Peyer's patch (tissue), 4 donors: ENCODE measurements at places on chromosomes 12 and 14.
A peak's percentile ranks its signal among the peaks of the same experiment; 100 is the strongest.

DNA sequence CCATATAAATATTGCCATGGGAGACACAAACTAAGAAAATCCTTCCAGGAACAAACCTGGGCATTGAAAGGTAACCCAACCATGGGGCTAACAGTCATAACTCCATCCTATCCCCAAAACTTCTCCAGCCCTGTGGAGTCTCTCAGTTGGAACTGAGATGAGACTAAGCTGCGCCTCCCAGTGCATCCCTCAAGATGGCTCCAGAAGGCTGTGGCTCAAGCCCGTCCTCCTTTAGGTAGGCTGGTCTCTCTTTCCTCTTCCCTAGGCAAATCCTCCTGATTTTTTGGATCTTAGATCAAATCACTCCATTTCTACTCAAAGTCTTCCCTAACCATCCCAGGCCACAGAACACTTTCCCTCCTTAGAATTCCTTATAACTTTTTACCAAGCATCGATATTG is 364.3 kb upstream of the CCDC196 start:
- no peak for DNase-seq

GRCh38 chr14:33475623-33476022 is 475.3 kb downstream of the EGLN3 start:
- DNase-seq: peak; percentile 57

DNA sequence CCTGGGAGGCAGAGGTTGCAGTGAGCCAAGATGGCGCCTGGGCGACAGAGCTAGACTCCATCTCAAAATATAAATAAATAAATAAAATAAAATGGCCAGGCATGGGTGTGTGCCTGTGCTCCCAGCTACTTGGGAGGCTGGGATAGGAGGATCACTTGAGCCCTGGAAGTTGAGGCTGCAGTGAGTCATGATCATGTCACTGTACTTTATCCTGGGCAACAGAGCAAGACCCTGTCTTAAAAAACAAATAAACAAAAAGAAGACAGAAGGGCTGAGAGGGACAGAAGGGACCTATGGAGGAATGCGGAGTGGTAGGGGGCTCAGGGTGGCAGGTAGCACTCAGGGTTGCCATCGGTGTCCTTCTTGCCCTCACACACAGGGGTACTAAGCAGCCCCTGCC is 40.8 kb downstream of the PRPF40B start:
- no peak for DNase-seq

GRCh38 chr12:1217191-1217949 is 226.3 kb downstream of the ERC1 start:
- DNase-seq: no peak

DNA sequence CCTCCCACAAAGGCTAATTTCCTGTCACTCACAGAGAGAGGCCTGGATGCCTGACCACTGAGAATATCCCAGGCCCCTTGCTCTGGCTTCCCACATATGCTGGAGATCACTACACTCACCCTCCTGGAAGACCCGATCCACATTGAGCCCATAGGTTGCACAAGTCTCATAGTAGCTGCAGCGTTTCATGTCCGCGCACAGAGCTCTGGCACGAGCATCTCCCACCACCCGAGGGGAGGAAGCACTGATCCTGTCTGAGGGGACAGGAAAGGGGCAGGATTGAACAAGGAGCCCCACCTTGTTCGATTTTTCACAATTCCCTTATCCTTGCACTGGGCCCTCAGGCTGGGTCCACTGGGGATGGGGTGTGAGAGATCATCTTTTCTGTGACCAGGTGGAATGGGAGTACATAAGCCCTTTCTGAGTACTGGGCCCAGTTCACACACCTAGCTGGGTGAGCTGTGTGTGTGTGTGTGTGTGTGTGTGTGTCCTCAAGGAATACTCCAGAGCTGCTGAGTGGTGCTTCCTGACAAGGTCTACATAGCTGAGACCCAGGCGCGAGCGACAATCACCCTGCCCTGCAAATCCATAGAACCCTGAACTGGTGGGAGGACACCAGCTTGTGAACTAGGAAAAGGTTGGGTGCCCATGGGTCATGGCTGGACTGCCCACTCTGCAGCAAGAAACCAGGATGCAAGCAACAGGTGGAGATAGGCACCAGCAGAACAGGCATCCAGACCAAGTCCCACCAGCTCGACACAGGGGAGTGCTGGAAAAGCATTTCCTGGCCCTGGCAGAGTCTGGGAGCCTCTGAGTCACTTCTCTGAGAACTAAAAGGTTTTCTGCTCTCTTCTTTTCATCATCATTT is 5.6 kb downstream of the AGAP2 start:
- peak; percentile 34 for DNase-seq

- DNase-seq: no peak
Observed at GRCh38 chr14:71398450-71398849, 491.2 kb downstream of the PCNX1 start.

GRCh38 chr14:34171431-34172172 is 220.7 kb upstream of the EGLN3 start:
- DNase-seq: no peak

DNA sequence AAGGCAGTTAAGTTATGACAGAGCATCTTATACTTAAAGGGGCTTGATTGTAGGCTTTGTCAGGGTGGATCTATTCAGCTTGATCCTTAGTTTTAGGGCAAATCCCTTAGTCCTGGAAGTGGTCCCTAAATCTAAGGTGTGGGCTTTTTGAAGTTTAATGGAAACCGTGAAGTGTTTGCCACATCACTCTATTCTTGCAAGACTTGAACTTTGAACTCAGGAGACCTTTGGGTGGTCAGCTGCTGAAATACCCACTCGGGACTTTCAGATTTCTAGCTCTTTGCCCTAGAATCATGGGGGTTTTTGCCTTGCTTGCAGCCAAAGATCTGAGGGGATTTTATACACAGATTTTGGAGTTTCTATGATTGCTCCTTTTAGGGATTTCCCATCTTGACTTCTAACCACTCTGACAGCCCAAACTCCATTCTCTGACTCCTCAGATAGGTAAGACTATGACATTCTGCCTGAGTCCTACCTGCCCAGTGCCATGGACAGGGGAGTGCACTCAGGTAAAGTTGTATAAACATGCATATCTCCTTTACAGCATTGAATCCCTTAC is 39.9 kb downstream of the SNAPC1 start:
- DNase-seq: no peak

GRCh38 chr12:69783365-69783764 is 41.7 kb upstream of the MYRFL start:
- DNase-seq: no peak
